Globus pallidus (tissue), 1 donor: ENCODE measurements at places on chromosomes 3 and 15.

DNA sequence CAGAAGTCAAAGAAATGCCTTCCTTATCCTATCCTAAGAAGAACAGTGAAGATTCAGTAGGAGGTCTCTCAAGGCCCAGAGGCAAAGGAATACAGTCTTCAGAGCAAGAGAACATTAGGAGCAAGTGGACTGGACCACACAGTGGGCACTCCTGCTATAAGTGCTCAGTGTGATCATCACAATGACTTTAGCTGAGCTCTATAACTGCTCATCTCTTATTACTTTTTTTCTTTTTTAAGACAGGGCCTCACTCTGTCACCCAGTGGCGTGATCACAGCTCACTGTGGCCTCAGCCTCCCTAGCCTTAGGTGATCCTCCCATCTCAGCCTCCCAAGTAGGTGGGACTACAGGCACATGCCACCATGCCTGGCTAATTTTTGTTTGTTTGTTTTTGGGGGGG is 48.1 kb downstream of the COL8A1 start:
- DNase-seq, result no peak

- no peak for DNase-seq
Measured at GRCh38 chr3:9379327-9379726, 16.5 kb downstream of the THUMPD3 start.

DNA sequence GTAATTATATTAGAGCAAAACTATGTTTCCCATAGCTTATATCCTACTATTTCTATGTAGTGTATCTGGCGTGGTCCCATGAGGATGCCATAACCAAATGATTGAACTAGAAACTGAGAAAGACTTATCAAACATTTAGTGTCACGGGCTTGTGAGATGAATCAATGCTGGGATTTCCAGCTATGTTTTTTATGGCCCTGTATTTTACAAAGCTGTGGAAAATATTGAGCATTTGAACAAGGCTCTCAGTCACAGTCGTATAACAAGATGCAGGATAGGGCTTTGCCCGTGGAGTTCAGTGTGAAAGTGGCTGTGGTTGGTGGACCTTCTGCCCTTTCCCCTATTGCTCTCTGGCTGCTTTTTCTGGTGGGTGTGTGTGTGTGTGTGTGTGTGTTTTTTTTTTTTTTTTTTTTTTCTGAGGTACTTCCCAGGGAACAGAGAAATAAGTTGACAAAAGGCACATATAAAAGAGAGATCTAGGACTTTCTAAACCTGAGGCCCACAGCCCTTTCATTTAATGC is 60.7 kb downstream of the CACNA1D start:
- DNase-seq, result no peak

DNA sequence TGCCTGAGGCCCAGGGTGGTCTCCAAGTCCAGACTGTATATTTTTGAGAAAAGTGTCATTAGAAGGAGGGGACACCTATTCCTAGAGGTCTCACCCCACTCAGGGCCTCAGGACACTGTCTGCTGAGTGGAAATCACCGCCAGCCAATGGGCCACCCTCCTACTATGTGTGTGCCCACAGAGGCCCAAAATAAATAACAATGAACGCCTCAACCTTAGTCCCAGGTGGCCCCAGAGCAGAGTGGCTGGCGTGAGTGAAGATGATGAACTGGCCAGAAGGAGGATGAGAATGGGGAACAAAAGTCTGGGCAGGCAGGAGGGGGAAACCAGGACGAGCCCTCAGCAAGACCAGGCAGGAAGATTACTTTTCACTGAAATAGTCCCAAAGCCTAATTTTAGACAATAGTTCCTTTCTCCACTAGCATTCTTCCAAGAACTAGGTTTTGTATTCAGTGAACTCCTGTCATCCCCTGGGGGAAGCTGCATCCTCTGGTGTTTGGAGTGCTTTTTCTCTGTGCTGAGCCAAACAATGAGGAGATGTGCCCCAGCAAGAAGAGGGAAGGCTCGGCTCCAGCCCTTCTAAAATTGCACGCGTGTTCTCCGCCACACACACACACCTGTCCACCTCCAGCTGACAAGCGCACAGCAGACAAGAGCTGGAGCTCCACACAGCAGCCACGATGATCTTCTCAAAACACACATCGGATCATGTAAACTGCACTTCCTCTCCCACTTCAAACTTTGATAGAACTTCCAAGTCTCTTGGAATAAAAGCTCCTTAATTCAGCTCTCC is 72.2 kb downstream of the ADCY5 start:
- no peak for DNase-seq

DNA sequence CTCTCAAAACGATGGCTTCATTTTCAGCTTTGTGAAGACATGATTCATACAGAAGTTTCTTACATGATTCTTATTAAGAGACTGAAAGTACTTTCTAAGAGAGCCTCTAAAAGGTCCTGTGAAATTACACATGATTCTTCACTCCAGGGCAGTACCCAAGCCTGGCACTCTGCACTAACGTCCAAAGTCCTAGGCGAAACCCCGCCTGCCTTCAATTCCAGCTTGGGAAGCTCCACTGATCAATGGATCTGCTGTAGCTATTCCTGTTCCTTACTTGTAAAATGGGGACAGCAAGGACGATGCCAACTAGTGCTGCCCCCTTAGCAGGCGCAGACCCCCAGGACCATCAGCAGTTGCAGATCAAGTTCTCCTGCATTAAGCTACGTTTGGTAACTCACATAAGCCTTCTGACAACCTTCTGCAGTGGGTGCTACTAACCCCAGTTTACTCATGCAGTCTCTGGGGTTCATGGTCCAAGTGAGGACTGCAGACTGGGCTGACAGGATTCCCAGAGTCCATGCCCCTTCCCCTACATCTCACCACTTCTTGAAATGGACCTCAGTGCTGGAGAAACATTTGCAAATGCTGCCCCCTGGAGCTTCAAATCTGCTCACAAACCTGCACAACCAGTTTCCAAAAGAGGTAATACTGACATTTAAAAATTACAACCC is 10.6 kb downstream of the CHCHD4 start:
- DNase-seq, result no peak

- DNase-seq, result no peak
Measured at GRCh38 chr3:145457825-145458552, 703.0 kb downstream of the PLOD2 start.

DNA sequence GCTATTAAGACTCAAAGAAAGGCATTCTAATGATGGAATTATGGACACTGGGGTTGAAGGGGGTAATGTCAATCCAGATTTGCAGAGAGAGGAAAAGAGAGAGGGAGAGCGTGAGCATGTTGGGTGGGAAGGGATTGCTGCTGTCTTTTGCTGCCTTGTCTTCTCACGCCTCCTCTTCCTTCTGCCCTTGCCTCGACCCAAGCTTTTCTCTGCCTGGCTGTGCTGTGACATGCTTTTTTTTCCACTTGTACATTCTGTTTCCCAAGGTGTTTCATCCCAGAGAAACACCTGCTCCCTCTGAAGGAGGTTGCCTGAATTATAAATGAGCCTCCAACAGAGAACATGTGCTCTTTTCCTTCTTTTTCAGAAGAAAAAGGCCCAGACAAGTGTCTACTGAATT is 80.3 kb downstream of the BDH1 start:
- no peak for DNase-seq

DNA sequence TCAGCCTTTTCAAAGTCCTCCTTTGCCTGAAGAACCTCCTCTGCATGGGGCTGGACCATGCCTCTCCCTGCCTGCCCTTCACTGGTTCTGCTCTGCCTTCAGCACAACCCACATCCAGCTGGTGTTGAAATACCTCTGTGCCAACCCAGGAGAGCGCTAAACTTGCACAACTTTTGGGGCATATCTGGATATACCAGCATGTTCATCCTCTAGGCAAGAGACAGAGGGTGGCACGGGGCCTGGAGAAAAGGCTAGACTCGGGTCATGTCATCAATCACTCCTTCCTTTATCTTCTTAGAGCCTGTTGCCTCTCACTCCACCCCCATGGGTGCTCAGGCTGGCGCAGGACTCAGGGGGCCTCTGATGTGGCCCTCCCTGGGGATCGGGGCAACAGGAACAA is 4.8 kb downstream of the SEMA4B start:
- DNase-seq, result no peak

GRCh38 chr3:13066236-13066635 is 7.0 kb downstream of the IQSEC1 start:
- no peak for DNase-seq

DNA sequence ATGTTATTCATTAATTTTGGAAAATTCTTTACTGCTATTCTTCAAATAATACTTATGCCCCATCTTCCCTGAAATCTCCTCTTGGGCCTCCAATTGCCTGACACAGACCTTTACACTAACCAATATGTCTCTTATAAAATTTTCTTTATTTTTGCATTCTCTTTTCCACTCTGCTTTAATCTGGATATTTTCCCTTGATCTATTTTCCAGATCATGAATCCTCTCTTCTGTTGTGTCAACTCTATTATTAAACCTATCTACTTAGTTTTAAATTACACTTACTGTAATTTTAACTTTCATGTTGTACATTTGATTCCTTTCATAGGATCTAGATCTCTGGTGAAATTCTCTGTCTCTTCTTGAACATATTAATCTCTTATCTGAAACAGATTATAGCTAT is 278.7 kb downstream of the FHIT start:
- no peak for DNase-seq

GRCh38 chr3:195855471-195856409 is 44.0 kb upstream of the MUC4 start:
- no peak for DNase-seq

GRCh38 chr3:46416811-46417510 is 9.9 kb downstream of the CCRL2 start:
- DNase-seq, result no peak

- no peak for DNase-seq
Measured at GRCh38 chr3:52707585-52707984, 1.7 kb downstream of the SPCS1 start.

DNA sequence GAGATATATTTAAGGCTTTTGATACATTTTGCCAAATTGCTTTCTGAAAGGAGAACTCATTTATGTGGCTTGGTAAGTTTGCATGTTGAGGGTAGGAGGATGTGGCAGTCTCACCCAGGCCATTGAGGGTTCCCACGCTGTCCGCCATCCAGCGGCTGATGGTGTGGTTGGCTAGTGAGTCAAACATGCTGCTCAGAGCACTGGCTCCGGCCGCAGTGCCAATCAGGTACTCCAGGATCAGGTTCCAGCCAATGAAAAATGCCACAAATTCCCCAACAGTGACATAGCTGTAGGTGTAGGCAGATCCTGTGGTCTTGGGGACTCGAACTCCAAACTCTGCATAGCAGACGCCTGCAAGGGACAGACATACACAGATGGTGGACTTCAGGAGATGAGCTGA is 82.3 kb downstream of the CLDN11 start:
- DNase-seq, result no peak

GRCh38 chr15:62497356-62497755 is 332.3 kb upstream of the C2CD4B start:
- DNase-seq, result no peak

GRCh38 chr15:52786436-52787122 is 3.6 kb downstream of the ONECUT1 start:
- no peak for DNase-seq

DNA sequence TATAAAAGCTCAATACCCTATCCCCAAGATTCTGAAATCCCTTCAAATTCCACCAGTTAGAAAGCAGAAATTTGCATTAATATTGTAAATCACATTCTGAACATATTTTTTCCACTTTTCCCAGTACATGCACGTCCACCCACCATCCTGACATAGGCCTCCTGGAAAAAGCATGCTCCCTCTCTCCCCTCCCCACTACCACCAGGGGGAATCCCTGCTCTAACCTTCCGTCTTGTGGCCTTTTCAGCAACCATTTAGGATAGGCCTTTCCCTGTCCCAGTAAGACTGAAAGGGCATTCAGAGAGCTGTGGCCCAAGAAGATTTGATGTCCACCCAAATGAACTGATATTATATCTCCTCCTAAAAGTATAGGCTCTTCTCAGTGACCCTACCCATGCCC is 182.1 kb downstream of the ARRDC4 start:
- no peak for DNase-seq

GRCh38 chr3:72982609-72983366 is 13.8 kb upstream of the PPP4R2 start:
- no peak for DNase-seq

DNA sequence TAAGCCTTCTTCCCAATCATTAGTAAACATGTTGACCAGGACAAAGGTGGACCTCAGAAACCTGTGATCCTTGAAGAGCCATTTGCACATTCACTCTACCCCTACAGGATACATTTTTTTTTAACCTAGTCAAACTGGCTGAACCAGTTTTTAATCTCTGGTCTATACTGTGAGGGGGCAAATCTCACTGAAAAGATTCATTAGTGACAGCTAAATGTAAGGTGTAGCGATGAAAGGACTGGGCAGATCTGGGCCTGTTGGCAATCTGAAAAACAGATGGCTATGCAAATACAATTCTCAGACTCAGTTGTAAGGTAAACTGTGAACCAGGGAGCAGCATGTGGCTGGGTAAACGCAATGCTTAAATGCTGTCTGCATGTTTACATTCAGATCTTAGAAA is 75.6 kb upstream of the SNTN start:
- no peak for DNase-seq

- DNase-seq, result no peak
Measured at GRCh38 chr3:124396339-124396950, 333.8 kb upstream of the UMPS start.

DNA sequence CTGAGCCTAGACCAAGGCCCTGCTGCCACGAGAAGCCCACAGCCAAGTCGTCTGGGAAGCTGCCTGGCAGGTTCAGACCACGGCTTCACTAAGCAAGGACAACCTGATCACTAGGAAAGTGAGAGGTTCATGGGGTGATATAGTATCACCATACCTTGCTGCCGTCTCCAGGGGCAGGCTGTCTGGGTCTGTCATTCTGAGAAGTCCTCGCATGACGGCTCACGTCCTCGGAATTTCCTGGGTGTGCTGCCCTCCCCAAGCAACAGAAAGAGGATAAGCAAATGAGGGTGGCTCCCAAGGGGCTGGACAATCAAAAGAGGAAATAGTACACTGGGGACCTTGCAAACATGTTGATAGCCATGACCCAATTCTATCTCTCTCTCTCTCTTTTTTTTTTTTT is 207.4 kb upstream of the IGF1R start:
- DNase-seq, result no peak

DNA sequence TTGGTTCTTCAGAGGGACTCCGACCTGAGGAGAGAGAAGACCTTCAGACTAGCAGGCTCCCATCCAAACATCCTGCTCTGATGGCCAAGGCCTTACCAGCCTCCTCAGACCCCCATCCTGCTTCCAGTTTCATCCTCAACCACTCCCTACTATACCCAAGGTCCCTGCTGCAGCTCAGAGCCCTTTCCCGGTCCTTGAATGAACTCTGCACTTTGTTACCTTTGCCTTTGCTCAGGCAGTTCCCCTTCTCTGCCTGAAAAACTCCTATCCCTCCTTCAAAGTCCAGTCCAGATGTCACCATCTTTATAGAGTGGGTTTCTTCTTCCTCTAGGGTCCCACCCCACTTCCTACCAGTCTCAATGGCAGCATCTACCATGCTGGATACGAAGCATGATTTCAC is 13.1 kb downstream of the EFCAB12 start:
- DNase-seq, result no peak
